ENCODE measurements at places on chromosomes 13 and 19.

DNA sequence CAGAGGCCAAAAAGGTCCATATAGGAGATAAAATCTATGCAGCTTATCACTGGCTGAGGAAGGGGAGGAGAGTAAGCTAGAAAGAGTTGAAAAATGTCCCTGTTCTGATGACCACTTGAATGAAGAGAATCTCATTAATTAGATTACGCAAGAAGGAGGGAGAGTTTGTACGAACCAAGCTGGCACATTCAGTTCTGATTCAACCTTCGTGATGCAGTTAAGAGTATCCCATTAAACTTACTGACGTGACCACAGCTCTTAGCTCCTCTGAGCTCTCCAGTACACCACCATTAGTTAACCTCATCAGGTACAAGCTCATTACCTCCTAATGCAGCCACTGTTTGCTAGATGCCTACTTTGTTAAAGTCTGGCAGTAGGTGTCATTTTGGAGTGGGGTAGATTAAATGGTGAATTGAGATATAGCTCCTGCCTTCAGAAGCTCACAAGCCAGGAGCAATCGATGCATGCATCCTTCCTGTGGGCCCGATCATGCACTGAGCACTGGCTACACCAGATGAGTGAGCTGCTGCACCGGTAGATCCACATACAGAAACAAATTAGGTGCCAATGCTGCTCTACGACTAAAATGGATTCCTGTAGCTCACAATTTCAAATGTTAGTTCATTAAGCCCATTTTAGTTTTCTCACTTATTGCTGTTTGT lies 458.3 kb downstream of the COG6 start:
- DNase-seq: no peak

GRCh38 chr13:90713441-90714133 lies 633.9 kb upstream of the MIR17HG start:
- DNase-seq: peak; percentile 81

DNA sequence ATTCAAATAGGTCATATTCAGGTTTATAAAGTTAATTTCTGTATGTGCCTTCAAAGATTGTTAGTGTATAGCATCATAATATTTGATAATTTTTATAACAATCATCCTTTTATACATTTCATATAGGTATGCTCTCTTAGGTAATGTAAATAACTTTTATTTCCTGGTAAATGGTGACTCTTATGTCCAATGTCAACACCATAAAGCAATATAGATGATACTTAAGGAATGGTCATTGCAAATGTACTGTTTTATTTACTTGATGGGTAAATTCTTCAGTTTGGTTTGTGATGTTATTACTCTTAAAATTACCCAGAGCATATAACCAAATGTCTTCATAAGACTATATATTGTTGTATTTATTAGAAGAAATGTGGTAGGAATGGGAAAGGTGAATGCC lies 928.7 kb downstream of the PCDH9 start:
- DNase-seq: no peak

DNA sequence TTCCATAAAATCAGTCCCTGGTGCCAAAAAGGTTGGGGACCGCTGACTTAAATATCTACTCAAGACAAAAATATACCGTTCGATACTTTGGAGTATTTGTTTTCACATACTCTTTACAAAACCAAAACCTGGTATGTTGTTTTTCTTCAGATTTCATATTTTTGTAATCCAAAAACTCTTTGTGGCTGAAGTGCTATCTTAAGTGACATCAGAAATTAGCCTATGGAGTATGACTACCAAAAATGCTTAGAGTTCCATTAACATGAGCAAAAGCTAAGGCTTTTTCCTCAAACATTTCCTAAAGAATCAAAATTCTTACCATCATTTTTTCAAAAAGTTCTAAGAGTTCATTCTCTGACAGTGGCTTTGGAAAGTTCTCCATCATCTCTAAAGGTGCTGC lies 52.0 kb downstream of the DIAPH3 start:
- no peak for DNase-seq

DNA sequence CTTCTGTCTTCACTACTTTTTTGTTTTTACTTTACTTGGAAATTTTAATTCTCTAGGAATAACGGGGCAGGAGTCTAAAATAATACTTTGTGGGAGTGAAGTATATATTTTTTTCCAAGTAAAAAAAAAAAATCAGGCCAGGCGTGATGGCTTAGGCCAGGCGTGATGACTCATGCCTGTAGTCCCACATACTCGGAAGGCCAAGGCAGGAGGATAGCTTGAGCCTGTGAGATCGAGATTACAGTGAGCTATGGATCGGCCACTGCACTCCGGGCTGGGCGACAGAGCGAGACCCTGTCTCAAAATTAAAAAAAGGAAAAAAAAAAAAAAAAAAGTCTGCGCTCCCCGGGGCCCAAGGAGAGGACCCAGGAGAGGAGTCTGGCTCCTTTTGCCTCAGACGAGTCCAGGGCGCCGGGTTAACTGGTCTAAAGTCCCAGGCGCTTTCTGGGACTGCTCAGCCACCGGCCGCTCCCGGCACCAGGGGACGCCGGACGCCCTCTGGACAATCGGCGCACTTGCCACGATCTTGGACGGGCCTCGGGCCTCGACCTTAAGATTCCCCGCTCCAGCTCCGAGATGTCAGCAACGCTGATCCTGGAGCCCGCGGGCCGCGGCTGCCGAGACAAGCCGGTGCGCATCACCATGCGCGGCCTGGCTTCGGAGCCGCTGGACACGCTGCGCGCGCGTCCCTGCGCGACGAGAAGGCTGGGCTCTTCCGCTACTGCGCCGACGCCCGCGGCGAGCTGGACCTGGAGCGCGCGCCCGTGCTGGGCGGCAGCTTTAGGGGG lies 2.7 kb upstream of the ZFP82 start:
- DNase-seq: no peak

Data from inflammatory macrophage (primary cell).